Tongue (tissue), 3 donors: ENCODE measurements at places on chromosomes 3 and 15. TPM values are rescaled to one million over a fixed set of nuclear protein-coding genes. Genes with fewer than 3 reads are reported as not detected.

GRCh38 chr3:52072020-52072419 is 15.6 kb upstream of the DUSP7 start:
- DNase-seq: no peak

DNA sequence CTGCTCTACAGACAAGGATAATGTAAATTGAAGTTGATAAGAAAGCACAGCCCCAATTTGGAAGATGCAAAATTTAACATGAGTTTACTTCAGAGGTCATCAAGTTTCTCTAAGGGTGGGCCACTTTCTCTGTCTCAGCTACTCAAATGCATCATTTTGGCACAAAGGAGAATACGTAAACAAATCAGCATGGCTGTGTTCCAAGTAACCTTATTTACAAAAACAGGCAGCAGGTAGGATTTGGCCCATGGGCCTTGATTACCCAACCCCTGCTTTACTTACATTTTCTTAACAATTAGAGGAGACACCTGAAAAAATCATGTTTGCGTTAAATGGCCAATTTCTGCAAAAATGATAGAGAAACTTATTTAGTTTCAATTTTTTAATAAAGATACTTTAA is 181.7 kb downstream of the GBE1 start:
- DNase-seq: no peak

DNA sequence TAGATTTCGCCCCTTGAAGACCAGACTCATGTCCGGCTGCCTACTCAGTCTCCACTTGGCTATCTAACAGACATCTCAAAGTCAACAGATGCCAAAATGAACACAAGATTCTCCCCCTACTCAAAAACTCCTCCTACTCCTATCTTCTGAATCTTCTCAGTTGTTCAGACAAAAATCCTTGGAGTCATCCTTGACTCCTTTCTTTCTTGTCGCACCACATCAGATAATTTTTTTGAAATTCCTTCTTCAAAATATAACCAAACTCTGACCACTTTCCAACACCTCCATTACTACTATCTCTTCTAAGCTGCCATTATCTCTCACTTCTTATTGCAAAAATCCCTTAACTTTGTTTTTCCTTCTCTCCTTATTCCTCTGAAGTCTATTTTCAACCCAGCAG is 141.9 kb upstream of the SLC7A14 start:
- DNase-seq: no peak

The CPLX3 gene
- total RNA-seq: not detected
